ENCODE measurements at places on chromosomes 2 and 18.
A peak's percentile ranks its signal among the peaks of the same experiment; 100 is the strongest.

GRCh38 chr18:9135912-9136314 is 668 bp upstream of the ANKRD12 start:
- DNase-seq = peak; percentile 37

- DNase-seq = peak; percentile 62
Observed at GRCh38 chr2:177598326-177599138, 206.0 kb downstream of the AGPS start.

DNA sequence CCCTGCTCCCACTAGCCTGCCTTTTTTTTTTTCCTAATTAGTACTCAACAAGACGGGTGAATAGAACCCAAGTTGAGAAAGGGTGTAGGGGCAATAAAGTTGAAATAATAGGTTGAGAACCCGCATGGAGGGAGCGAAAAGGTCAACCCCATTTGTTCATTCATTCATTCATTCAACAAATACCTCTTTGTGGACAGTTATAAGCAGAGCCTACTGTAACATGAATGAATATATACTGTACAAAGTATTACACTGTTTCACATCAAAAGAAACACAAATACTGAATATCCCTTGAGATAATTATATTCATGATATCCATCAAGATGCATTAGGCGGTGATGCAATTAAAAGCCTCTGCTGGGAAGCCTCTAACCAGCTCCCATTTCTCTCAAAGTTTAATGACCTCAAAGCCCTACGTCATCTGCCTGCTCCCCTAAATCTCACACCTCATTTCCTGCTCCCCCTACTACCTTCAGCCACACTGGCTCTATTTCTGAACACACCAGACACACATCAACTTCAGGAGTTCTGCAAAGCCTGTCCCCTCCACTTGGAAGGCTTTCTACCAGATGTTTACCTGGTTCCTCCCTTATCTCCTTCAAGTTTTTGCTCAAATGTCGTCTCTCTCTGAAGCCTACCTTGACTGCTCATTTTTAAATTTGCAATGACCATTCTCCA is 1.4 kb upstream of the NBAS start:
- no peak for DNase-seq

DNA sequence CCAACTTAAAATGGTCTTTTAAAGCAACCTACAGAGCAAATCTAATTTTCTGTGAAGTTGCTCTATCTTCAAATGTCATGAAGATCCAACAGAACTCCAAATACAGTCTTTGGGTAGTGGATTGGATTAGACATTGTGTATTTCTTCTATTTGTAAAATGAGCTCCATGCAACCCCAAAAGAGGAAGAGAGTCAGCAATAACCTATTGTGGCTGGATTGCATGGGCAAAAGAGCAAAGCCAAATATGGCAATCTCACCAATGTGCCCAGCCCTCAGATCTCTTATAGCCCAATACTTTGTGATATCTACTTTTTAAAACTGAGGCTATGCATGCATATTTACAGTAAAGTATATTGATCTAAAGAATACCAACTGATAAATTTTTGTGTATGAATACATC is 146.3 kb downstream of the TXNL1 start:
- DNase-seq = no peak

GRCh38 chr2:64243081-64244036 is 99.1 kb upstream of the PELI1 start:
- no peak for DNase-seq
